NCI-H774 (cell line): ENCODE measurements at places on chromosomes 11 and 22.
A peak's percentile ranks its signal among the peaks of the same experiment; 100 is the strongest.

GRCh38 chr11:64449381-64450167 is 90.6 kb downstream of the RPS6KA4 start:
- peak; percentile 54 for DNase-seq

GRCh38 chr11:76598426-76598839 is 72.1 kb downstream of the LRRC32 start:
- no peak for DNase-seq

GRCh38 chr11:70931430-70931829 is 320.9 kb downstream of the SHANK2 start:
- no peak for DNase-seq

DNA sequence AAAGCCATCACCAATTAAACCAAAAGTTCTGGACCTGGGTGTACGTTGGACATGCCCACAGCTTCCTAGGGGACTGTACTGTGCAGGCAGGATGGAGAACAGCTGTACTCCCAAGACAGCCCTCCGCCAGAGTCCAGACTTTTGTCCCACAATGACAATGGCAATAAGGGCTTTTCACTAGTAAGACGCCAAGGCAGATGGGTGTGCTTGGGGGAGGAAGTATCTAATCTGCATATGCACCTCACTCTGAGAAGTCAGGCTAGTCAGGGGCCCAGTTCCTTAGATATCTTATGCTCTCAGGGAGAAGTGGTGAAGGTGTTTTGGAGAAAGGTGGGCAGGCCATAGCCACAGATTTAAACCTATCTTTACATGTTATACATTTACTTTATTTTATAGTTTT is 85.1 kb upstream of the USP47 start:
- no peak for DNase-seq

DNA sequence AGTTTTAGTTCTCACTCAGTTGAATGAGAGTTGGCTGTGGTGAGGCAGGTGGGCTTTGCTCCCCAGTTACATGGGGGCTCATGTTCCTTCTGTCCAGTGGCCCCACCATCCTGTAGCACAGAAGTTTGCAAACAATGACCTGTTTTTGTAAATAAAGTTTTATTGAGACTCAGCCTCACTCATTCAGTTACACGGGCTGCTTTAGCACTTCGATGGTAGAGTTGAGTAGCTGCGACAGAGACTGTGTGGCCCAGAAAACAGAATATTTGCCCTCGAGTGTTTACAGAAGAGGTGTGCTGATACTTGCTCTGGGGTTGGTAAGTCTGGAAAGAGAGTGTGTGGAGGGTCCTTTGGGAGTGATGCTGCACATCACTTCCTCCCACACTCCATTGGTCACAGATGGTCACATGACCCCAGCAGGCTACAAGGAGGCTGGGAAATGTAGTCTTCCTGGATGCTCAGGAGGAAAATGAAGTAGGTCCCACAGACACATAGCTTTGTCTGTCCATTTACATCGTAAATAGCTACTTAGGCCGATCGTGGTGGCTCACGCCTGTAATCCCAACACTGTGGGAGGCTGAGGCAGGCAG is 34.6 kb downstream of the IFT27 start:
- DNase-seq: no peak
